ENCODE measurements at places on chromosomes 12 and 14. TPM values are rescaled to one million over a fixed set of nuclear protein-coding genes. Genes with fewer than 3 reads are reported as not detected.

Gene ALG10
- total RNA-seq, result 14.7 TPM

Gene TAC3
- 3.1 TPM for total RNA-seq

DNA sequence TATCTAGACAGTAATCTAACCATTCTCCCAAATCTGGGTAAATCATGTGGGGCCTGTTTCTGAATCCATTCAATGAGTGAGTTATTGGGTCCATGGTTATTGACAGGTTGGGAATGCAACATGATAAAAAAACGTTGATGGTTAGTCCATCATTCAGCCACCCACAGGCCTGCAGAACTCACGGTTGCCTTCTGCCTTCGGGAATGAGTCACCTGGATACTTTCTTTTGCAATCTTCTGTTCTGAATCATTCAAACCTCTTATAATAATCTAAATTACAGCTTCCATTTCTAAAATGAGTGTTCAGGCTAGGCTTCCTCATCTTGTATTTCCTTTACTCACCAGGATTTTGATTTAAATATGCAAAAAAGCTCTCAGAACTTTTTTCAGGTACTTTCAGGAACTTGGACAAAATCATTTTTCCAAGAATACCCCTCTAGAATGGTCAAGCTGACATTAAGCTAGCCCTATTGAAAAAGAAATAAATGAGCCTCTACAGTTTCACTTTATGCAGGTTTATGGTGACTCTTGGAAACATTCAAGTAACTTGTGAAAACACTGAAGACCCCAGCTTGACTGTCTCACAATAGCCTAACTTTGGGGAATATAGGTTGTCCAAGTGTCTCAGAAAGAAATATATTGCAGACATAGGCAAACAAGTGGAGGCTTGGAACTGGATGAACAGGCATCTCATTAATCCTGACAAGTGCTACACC is 94.4 kb downstream of the KCNK10 start:
- H3K36me3 ChIP-seq, result no peaks in the 10 kb centered on the region
- H3K4me1 ChIP-seq, result no peaks in the 10 kb centered on the region
- no peak overlapping the region for H3K27ac ChIP-seq
- no peaks in the 10 kb centered on the region for H3K27me3 ChIP-seq

DNA sequence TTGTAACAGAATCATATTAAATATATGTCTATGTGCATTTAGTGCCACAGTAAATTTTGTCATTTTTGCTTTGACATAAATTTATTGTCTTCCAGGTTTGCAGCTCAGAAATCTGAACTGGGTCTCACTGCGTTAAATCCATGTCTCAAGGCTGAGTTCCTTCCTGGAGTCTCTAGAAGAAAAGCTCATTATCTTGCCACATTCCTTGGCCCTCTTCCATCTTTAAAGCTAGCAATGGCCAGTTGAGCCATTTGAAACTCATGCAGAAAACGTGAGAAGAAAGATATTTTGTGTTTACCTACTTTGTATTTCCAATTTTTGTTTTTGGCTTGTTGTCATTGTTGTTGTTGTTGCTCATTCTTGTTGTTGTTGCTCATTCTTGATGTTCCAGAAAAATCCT is 10.7 kb downstream of the PRH1 start:
- H3K36me3 ChIP-seq, result no peaks in the 10 kb centered on the region
- H3K4me3 ChIP-seq, result no peak overlapping the region
- H3K27ac ChIP-seq, result no peak overlapping the region
- no peak for DNase-seq
- no peaks in the 10 kb centered on the region for H3K4me1 ChIP-seq

DNA sequence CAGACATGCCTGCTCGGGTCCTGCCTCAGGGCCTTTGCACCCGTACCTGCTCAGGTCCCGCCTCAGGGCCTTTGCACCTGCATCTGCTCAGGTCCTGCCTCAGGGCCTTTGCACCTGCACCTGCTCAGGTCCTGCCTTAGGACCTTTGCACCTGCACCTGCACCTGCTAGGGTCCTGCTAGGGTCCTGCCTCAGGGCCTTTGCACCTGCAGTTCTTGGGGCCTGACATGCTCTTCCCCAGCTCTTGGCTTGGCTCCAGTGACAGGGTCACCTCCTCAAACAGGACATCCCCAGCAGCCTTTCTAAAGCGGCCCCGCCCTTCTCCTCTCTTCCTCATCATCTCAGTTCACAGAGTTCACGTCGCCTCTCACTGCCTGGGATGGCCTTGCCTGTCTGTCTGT is 54.9 kb upstream of the NCOR2 start:
- no peaks in the 10 kb centered on the region for H3K36me3 ChIP-seq
- no peak overlapping the region for H3K4me3 ChIP-seq
- H3K27ac ChIP-seq, result no peak overlapping the region
- DNase-seq, result no peak

DNA sequence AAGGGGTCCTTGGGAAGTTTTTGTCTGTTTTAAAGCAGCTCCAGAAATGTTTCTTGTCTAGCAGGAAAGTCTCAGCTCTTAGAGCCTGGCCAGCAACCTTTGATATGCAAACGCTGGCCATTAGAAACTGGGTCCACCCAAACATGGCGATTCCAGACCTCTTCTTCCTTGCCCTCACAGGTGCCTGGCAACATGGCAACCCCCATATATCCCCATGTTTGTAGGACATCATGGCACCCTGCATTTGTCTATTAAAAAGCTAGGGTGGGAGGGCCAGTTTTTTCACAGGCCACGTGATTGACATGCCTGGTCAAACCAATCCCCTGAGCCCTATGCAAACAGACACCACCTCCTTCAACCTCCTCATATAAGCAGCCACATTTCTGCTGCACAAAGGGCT is 848.7 kb upstream of the FOXG1 start:
- no peak overlapping the region for H3K4me3 ChIP-seq
- DNase-seq, result no peak
- H3K27me3 ChIP-seq, result no peaks in the 10 kb centered on the region
- no peaks in the 10 kb centered on the region for H3K36me3 ChIP-seq
- H3K4me1 ChIP-seq, result no peaks in the 10 kb centered on the region

DNA sequence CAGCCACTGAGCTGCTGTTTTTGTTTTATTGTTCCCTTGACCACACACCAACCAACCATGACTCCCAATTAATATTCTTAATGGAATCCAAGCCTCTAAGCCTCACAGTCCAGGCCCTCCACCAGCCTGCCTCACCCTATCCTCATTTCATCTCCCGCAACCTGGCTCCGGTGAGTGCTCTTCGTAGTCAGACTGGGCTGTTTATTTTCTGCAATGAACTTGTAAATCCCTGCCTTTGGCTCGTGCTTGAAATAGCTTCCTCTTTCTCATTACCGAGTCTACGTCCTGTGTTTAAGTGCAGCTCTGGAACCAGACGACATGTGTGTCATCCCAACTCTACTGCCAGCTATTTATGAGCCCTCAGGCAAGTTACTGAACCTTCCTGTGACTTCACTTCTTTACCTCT is 12.4 kb upstream of the ETFBKMT start:
- peaks cover 28% of the 10 kb centered on the region for H3K4me1 ChIP-seq
- no peaks in the 10 kb centered on the region for H3K36me3 ChIP-seq
- H3K27ac ChIP-seq, result no peak overlapping the region
- H3K27me3 ChIP-seq, result no peaks in the 10 kb centered on the region
- no peak for DNase-seq

- H3K4me3 ChIP-seq, result no peak overlapping the region
- H3K4me1 ChIP-seq, result no peaks in the 10 kb centered on the region
- H3K36me3 ChIP-seq, result no peaks in the 10 kb centered on the region
- no peaks in the 10 kb centered on the region for H3K27me3 ChIP-seq
- H3K27ac ChIP-seq, result no peak overlapping the region
- DNase-seq, result no peak
Observed at GRCh38 chr12:14828892-14829291, 14.4 kb downstream of the ART4 start.
